ENCODE measurements at places on chromosomes 6 and 20. TPM values are rescaled to one million over a fixed set of nuclear protein-coding genes. Genes with fewer than 3 reads are reported as not detected.

GMPR gene
- 23.8 TPM for total RNA-seq

TLDC2 gene
- 0.36 TPM for total RNA-seq

KCNS1 gene
- not detected for total RNA-seq

LY6G6D gene
- not detected for total RNA-seq

RAB44 gene
- total RNA-seq: 0.29 TPM

RAET1E gene
- total RNA-seq: 0.18 TPM

ZSCAN31 gene
- 8.3 TPM for total RNA-seq

SLC22A16 gene
- 0.55 TPM for total RNA-seq

MYBL2 gene
- total RNA-seq: 0.84 TPM

- H3K4me3 ChIP-seq: peak overlapping the region; percentile 66
- H3K4me1 ChIP-seq: no peaks in the 10 kb centered on the region
- peak overlapping the region; percentile 84 for H3K27ac ChIP-seq
These were observed 649 bp upstream of the RGL2 start for GRCh38 chr6:33299237-33299944.

GRCh38 chr20:62156592-62157386 lies 13.2 kb downstream of the SS18L1 start:
- no peaks in the 10 kb centered on the region for H3K27me3 ChIP-seq
- no peaks in the 10 kb centered on the region for H3K4me1 ChIP-seq
- peak; percentile 91 for DNase-seq
- no peak overlapping the region for H3K27ac ChIP-seq
- H3K4me3 ChIP-seq: no peak overlapping the region
- H3K36me3 ChIP-seq: no peaks in the 10 kb centered on the region

GRCh38 chr6:120303527-120303926 lies 954.0 kb upstream of the MAN1A1 start:
- H3K4me1 ChIP-seq: no peaks in the 10 kb centered on the region
- H3K27me3 ChIP-seq: no peaks in the 10 kb centered on the region
- DNase-seq: no peak
- no peaks in the 10 kb centered on the region for H3K36me3 ChIP-seq
- H3K4me3 ChIP-seq: no peak overlapping the region

DNA sequence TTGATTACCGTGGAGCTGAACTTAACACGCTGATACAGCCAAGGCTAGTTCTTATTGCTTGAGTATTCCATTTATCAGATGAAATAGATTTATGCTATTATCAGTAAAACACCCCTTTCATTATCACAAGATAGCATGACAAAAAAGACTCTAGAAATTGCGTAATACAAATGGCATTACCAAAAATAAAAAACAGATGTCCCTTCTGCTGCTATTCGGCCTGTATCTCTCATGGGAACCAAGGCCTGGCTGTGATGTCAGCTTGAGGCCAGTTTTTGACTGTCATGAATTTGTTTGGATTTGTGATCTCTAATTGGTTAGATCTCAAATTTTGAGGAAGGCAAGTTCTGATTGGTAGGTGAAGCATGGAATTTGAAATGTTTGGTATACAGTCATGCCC lies 25.2 kb downstream of the MEI4 start:
- no peak overlapping the region for H3K4me3 ChIP-seq
- no peak overlapping the region for H3K27ac ChIP-seq
- H3K27me3 ChIP-seq: no peaks in the 10 kb centered on the region
- no peak for DNase-seq
- no peaks in the 10 kb centered on the region for H3K4me1 ChIP-seq

- DNase-seq: no peak
- no peaks in the 10 kb centered on the region for H3K4me1 ChIP-seq
- no peak overlapping the region for H3K4me3 ChIP-seq
- no peak overlapping the region for H3K27ac ChIP-seq
- H3K36me3 ChIP-seq: no peaks in the 10 kb centered on the region
These were observed 67.6 kb downstream of the MRPL14 start for GRCh38 chr6:44059359-44060346.

GRCh38 chr6:142659661-142660060 lies 285.3 kb downstream of the HIVEP2 start:
- H3K36me3 ChIP-seq: no peaks in the 10 kb centered on the region
- DNase-seq: no peak
- no peak overlapping the region for H3K27ac ChIP-seq
- no peaks in the 10 kb centered on the region for H3K27me3 ChIP-seq
- no peak overlapping the region for H3K4me3 ChIP-seq

DNA sequence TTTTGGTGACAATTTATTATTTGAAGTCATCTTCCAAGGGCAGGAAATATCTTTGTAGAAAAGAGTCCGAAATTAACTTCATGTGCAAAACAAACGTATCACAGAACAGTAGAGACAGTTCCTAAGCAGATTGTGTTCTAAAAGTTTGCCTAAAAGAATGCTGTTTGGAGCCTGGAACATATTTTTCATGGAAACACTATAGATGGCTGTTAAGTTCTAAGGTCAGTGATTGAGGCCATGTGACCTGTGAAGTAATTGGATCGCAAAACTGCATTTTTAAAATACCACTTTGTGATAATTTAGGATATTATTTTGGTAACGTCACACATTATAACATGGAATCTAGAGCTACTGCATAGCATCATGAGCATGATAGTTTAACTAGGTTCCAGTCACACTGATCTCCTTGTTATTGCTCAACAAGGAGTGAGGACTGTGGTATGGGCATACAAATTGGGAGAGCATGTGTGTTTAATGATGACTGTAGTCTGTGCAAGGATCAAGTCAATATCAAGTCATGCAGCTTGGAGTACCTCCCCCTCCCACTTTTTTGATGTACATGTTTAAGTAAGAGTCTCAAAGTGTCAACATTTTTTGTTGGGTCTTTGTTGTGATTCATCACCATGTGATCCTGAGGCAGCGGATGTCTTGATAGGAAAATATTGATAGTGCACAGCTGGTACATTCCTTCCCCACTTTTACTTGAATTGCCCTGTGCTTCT lies 609.3 kb upstream of the CITED2 start:
- H3K36me3 ChIP-seq: no peaks in the 10 kb centered on the region
- no peak overlapping the region for H3K4me3 ChIP-seq
- H3K4me1 ChIP-seq: peaks cover 5% of the 10 kb centered on the region
- no peaks in the 10 kb centered on the region for H3K27me3 ChIP-seq

DNA sequence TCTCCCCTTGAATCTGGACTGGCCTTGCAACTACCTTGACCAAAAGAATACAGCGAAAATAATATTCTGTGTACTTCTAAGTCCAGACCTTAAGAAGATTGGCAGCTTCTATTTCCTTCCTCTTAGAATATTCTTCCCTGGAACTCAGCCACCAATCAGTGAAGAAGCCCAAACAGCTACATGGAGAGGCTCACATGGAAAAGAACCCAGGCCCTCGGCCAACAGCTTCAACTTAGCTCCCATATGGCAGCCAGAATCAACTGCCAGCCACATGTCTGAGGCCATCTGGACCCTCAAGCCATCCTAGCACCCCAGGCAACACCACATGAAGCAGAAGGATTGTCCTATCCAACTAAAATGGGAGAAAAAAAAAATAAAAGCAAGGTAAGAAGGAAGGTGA lies 178.8 kb downstream of the IBTK start:
- no peak overlapping the region for H3K27ac ChIP-seq
- H3K27me3 ChIP-seq: no peaks in the 10 kb centered on the region
- DNase-seq: no peak
- H3K36me3 ChIP-seq: no peaks in the 10 kb centered on the region
- H3K4me1 ChIP-seq: no peaks in the 10 kb centered on the region
- H3K4me3 ChIP-seq: no peak overlapping the region

DNA sequence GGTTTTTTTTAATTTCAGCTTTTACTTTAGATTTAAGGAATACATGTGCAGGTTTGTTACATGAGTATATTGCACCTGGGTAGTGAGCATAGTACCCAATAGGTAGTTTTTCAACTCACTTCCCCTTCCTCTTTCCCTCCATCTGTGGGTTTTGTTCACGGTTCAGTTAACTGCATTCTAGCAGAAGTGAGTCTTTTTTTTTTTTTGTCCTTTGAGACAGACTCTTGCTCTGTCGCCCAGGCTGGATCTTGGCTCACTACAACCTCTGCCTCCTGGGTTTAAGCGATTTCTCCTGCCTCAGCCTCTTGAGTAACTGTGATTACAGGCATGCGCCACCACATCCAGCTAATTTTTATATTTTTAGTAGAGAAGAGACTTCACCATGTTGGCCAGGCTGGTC lies 8.7 kb downstream of the UBR2 start:
- H3K4me1 ChIP-seq: no peaks in the 10 kb centered on the region
- no peak overlapping the region for H3K27ac ChIP-seq
- DNase-seq: no peak
- H3K4me3 ChIP-seq: no peak overlapping the region
- H3K36me3 ChIP-seq: no peaks in the 10 kb centered on the region
- no peaks in the 10 kb centered on the region for H3K27me3 ChIP-seq

DNA sequence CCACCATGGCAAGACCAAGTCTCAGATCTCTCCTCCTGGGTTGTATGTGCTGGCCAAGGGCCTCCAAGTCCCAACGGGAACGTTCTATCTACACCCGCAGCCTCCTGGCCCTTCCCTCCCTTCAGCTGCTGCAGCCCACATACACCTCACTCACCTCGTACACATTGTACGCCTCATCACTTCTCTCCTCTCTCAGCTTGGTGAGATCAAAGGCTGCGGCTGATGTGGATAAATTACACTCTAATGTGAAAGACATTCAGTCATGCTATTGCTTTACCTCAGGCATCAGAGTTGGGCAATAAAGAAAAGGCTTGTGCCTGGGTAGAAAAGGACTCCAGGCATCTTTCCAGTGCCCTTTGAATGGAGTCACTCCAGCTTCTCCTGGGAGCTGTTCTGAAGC lies 135.3 kb upstream of the FOXQ1 start:
- DNase-seq: no peak
- H3K27ac ChIP-seq: no peak overlapping the region
- no peaks in the 10 kb centered on the region for H3K4me1 ChIP-seq
- H3K4me3 ChIP-seq: no peak overlapping the region

- no peak overlapping the region for H3K4me3 ChIP-seq
- H3K27ac ChIP-seq: no peak overlapping the region
- H3K36me3 ChIP-seq: no peaks in the 10 kb centered on the region
- H3K27me3 ChIP-seq: no peaks in the 10 kb centered on the region
- no peak for DNase-seq
- no peaks in the 10 kb centered on the region for H3K4me1 ChIP-seq
These were observed 83.1 kb downstream of the TRMT11 start for GRCh38 chr6:126069449-126069848.

GRCh38 chr6:31826793-31827285 lies 699 bp upstream of the HSPA1B start:
- peak; percentile 93 for DNase-seq
- H3K27ac ChIP-seq: peak overlapping the region; percentile 95
- no peaks in the 10 kb centered on the region for H3K36me3 ChIP-seq
- peaks cover 2% of the 10 kb centered on the region for H3K27me3 ChIP-seq
- peak overlapping the region; percentile 12 for H3K4me3 ChIP-seq

DNA sequence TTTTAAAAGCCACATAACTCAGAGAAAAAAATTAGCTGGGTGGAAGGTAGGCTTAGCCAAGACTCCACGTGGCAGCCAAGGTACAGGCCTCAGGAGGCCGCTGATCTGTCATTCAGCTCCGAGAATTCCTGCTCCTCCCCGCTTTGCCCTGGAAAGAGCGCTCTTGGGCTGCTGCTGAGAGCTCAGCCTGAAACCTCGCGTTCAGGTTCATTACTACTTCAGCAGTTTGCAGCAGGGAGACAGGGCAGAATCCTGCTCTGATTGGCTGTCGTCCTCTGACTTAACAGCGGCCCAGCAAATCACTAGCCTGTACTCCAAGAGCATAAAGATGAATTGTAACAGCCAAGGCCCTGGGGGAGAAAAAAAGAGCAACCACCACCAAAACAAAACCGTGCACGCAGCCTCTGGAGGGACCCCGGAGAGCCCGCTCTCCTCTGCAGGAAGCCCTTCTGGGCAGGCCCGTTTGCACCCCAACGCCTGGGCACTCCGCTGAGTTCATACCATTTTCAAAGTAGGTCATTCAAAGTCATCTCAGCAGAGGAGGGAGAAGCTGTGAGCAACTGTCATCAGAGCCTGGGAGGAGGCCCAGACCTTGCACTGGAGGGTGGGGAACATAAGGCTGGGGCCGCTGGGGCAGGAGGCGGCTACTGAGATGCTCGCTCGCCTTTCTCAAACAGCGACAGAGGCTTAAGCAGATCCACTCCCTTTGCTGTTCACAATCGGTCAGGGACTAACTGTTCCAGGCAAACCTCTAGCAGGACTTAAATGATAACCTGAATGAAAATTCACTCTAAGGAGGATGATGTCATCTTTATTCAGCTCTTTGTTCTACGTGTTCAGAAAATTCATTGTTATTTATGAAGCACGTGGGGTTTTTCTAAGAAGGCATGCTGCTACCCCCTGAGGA lies 42.3 kb upstream of the ATXN1 start:
- H3K36me3 ChIP-seq: no peaks in the 10 kb centered on the region
- H3K27me3 ChIP-seq: no peaks in the 10 kb centered on the region
- no peaks in the 10 kb centered on the region for H3K4me1 ChIP-seq
- no peak overlapping the region for H3K27ac ChIP-seq
- peak; percentile 52 for DNase-seq
- no peak overlapping the region for H3K4me3 ChIP-seq

- H3K36me3 ChIP-seq: no peaks in the 10 kb centered on the region
- H3K4me3 ChIP-seq: no peak overlapping the region
These were observed 10.3 kb upstream of the RNF24 start for GRCh38 chr20:4025679-4026078.

- H3K27ac ChIP-seq: no peak overlapping the region
- no peaks in the 10 kb centered on the region for H3K36me3 ChIP-seq
- no peak overlapping the region for H3K4me3 ChIP-seq
These were observed 10.3 kb upstream of the ERVFRD-1 start for GRCh38 chr6:11121851-11122250.

DNA sequence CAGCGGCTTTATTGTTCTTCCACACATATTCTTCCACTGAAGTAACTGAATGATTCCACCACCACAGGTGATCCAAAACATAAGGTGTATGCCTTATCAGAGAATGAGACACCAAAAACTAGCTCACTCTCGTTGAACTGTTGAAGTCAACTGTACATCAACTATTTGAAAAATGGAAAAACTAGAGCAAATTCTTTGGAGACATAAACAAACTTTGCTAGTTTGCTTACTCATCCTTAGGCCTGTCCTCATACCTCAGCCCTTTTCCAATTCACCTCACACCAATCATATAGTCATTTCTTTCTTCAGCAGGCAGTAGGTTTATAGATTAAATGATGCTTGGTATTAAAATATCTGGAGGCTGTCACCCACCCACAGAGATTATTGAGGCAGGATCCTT lies 77.1 kb upstream of the RNF217 start:
- H3K27ac ChIP-seq: no peak overlapping the region
- no peaks in the 10 kb centered on the region for H3K27me3 ChIP-seq
- DNase-seq: no peak
- H3K36me3 ChIP-seq: no peaks in the 10 kb centered on the region
- H3K4me1 ChIP-seq: no peaks in the 10 kb centered on the region

DNA sequence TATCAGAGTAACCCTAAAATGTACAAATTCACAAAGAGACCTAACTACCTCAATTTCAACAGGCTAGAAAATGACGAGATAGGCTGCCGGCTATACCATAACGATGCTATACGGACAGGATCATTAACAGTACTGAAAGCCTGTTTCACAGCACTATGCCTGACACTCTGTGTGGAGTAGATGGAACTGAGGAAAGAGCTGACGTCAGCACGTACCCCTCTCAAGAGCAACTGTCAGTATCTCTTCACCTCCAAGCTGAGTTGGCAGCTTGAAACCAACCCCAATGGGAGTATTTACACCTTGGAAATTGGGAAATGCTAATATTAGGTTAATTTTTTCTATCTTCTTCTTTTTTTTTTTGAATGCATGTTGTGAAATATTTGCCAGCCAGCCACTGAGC lies 53.6 kb downstream of the HUS1B start:
- no peak overlapping the region for H3K4me3 ChIP-seq
- H3K27ac ChIP-seq: no peak overlapping the region
- no peak for DNase-seq
- no peaks in the 10 kb centered on the region for H3K27me3 ChIP-seq

All from aorta (tissue), 5 donors.